GM10248 (cell line): ENCODE measurements at places on chromosomes 7 and 10.
A peak's percentile ranks its signal among the peaks of the same experiment; 100 is the strongest.

GRCh38 chr10:103598654-103599115 lies 105.2 kb downstream of the NEURL1 start:
- peak; percentile 62 for DNase-seq

GRCh38 chr7:38748056-38748610 lies 117.0 kb upstream of the AMPH start:
- no peak for DNase-seq

DNA sequence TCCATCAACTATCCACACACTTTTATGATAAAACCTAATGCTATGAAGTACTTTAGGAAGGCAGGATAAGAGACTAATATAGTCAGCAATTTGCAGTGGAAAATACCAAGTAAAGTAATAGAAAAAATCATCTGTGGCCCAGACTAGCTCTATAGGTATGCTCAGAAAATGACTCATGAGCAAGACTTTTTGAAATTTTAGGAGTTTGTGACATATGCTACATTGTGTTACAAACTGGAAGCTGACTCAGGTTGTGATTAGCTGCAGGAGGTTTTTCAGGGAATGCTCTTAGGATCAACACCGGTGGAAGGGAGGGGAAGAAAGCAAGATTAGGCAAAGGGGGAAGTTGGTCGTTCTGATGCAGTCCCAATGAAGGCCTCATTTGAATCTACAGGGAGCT lies 56.1 kb downstream of the FEZF1 start:
- DNase-seq: no peak

- DNase-seq: no peak
Measured at GRCh38 chr7:5053175-5053574, 7.5 kb downstream of the RBAK start.

DNA sequence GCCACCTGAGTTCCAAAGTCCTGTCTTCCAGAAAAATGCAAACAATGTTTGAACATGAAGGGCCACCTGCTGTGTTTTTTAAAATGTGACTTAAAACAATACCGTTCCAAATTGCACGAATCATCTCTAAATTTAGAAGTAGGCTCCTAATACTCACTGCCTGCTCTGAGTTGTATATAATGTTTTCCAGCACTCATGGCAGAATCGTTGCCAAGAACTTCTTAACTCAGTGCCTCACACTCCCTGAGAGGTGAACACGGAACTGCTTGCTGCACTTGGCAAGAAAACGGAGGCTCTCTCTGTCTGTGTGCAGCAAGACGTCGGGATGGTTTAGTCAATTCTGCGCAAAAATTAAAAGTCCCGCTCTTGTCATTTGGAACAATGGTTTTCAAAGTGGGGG lies 757.3 kb upstream of the AUTS2 start:
- DNase-seq: no peak

DNA sequence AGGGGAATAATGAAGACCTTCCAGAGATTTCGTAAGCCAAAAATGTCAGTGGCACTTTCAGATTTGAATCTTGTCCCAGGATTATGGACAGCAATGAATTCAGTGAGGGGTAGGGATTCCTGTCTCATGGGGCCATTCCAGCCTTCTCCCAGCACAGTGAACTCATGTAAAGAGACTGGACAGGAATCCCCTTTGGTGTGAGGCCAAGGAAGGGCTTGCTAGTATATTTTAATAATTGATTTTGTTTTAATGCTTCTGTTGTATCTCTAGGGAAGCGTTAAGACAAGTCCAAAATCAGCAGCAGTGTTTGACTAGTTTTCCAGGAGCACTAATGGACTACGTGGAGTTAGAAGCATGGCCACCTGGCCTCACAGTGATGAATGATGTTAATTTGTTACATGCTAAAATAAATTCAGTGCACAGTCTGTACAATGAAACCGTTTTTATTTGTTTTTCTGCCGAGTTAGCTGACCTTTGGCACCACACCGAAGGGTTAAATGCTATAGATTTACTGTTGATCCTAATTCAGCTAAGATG lies 214.0 kb upstream of the DKK1 start:
- no peak for DNase-seq

GRCh38 chr10:131134001-131134576 lies 177.4 kb downstream of the TCERG1L start:
- DNase-seq: no peak

GRCh38 chr7:92781117-92781720 lies 55.2 kb downstream of the CDK6 start:
- no peak for DNase-seq

GRCh38 chr7:125122173-125122572 lies 192.5 kb upstream of the POT1 start:
- DNase-seq: no peak

- peak; percentile 52 for DNase-seq
Measured at GRCh38 chr10:95906677-95907455, 909 bp upstream of the CC2D2B start.

DNA sequence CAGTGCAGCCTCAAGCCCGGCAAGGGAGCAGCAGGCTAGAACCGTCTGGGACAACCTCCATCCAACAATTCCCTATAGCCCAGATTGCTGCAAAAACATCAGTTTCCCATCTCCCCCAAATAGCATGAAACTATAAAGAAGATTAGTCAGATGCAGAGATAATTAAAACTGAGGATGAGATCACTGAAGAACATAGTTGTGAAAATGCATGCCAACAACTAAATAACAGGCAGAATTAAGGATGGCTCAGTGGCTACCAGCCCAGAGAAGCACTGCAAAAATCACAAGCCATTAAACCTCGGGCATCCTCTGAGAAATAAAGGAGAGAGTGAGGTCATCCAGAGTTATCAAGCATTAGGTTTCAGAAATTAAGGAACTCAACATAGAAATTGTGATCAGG lies 427.1 kb downstream of the TNS3 start:
- no peak for DNase-seq

DNA sequence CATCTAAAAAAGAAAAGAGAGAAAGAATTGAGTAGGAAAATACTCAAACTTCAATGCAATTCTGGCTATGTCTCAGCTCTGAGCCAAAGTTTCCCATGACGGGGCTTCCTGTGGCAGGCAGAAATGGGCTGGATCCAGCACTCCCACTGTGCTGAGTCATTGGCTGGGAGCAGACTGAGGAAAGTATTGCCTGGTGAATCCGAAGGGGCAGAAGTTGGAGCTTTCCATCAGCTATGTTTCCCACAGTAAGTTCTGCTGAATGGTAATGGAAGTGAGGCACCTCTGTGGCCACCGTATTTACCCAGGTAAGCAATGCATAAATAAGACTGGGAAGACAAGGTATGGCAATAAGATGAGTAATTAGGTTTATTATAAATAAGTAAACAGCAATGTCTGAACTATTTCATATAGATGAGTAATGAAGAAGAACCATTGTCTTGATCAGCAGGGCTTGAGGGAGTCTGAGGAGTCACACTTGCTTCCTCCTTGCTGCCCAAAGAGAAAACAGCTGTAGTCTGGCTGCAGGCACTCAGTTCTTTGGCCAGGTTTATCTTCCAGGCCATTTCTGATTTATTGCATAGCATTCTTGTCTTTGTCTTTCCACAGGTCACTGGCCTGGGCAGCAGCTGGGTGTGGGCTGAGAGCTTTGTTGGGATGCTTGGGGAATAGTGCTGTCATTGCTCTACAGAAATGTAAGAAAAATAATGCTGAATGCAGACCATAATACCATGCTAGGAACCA lies 255.3 kb downstream of the DNAJB9 start:
- DNase-seq: no peak

GRCh38 chr7:120941856-120942255 lies 8.7 kb upstream of the ING3 start:
- DNase-seq: no peak

DNA sequence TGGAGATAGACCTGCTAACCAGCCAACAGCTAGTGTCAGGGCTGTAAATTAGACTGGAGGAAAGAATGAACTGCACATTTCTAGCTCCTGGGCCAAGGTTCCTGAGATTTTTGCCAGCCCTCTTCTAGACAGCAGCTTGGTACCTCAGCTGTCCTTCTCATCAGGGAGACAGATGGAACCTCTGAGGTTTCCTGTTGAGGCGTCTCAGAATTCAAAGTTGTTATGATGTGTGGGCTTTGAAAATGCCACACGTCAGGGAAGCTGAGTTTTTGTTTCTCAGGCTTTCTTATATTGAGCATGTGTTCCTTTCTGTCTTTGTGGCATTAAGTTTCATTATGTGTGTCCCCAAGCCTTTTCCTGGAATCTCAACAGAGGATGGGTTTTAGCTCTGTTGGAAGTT lies 736.6 kb downstream of the AUTS2 start:
- no peak for DNase-seq

DNA sequence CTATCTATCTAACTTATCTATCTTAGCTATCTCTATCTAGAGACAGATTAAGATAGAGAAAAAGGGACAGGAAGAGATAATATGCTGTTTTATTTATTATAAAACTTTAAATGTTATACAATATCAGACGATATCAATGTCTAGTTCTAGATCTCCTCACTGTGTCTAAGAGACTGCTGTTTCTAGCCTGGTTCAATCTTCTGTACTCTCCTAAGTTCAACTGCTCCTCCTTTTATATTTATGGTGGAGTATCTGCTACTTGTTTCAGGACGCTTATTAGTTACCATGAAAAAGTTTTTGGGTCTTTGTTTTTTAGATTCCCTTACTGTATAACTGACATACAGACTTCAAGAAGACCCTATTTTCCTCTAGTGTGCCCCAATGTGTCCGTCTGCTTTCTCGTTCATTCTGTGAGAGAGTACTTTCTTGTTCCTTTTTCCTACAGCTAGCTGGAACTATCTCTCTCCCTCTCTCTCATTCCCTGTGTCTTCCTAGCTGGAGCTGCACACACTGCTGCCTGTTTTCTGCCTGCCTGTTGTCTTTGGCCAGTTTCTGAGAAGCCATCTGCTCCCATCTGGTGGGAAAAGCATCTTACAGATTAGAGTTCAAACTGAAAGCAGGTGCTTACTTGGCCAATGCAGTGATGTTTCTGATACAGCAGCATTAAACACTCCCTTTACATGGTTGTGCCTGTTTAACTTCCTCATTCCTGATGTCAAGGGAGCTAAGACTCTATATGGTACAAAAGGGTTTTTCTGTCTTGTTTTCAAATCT lies 49.4 kb upstream of the ARL4A start:
- DNase-seq: no peak

- no peak for DNase-seq
Measured at GRCh38 chr7:16647435-16647960, 1.5 kb downstream of the BZW2 start.

- DNase-seq: no peak
Measured at GRCh38 chr10:73981812-73982211, 16.1 kb upstream of the VCL start.

- DNase-seq: no peak
Measured at GRCh38 chr10:83182076-83182475, 957.2 kb upstream of the GHITM start.

GRCh38 chr7:73718438-73718881 lies 1.0 kb downstream of the STX1A start:
- no peak for DNase-seq

- no peak for DNase-seq
Measured at GRCh38 chr7:19989906-19990305, 216.5 kb upstream of the TMEM196 start.

- DNase-seq: no peak
Measured at GRCh38 chr10:119166118-119166500, 595 bp upstream of the SFXN4 start.

GRCh38 chr7:55469271-55469681 lies 103.0 kb downstream of the VOPP1 start:
- no peak for DNase-seq

GRCh38 chr7:131431289-131431688 lies 103.6 kb downstream of the MKLN1 start:
- DNase-seq: no peak

DNA sequence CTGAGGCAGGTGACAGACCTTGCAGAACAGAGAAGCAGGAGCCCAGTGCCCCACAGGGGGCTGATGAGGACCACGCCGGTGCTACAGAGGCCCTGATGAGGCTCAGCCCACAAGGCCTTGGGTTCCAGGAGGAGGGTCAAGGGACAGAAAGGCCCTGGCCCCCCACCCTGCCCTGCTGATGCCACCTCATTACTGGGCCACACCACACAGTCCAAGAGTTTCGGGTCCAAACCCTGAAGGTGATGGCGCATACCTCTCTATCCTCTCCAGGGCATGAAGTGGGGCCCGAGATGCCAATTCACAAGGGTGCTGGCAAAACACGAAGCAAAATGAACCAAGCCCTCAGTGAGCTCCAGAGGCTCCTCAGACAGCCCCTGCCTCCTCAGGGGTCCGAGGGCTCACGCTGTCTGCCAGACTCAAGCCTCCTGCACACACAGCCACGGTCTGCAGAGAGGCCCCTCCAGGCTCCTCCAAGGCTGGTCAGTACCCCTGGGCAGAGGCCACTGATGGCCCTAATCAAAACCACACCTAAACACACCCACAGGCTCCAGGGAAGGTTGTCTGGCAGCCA lies 32.3 kb downstream of the RASGEF1A start:
- no peak for DNase-seq

DNA sequence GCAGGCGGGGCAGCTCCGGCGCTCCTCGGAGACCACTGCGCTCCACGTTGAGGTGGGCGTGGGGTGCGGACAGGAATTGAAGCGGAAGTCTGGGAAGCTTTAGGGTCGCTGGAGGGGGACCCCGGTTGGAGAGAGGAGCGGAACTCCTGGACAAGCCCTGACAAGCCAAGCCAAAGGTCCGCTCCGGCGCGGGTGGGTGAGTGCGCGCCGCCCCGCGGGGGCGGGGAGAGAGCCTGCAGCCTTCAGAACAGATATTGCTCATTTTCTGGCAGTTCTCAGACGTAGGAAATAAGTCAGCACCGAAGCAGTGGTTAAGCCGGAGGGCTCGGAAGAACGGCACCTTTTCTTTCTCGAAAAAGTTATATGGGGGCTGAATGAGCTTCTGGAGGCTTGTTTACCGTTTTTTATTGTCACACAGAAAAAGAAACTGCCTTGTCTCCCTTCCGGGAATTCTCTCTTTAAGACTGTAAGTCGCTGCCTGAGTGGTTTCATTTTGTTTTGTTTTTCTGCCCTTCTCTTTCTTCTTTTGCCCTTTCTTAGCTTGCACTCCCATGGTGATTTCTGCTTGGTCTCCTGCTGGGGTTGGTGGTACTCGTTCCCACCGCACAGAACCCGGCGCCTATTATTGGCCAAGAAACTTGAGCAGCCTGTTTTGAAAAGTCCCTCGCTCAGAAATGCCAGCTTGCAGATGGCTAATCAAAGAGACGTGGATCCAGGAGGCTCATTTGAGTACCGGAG lies 732 bp downstream of the FAS start:
- DNase-seq: peak; percentile 71
